ENCODE measurements at places on chromosomes 2 and 18.

DNA sequence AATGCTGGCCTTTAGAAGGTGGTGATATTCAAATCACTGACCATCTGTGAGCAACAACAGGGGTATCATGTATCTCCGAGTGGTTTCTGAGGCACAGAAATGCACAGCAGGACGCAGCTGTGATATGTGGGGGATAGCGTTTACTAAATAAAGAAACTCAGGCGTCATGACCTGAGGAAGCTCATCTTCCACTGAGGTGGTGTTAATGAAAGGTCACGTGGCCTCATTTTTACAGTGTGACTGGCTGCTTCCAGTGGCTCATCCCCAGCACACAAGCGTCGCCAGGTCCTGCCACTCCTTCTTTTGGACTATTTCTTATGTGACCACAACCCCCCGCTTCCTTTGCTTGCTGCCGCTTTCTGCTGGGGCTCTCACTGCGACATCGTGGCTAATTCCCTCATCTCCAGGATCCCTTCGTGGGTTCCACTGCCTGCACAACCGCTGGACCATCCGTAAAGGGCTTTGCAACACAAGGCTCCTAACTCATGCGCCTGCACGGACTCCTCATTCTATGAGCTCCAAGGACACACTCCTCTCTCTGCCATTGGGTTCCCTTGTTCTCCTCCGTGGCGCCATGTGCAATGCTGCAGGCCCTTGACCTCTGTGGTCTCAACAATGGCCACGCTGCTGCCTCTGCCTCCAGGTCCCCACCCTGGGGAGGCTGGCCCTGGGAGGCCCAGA is 109.3 kb downstream of the MBP start:
- DNase-seq, result no peak

DNA sequence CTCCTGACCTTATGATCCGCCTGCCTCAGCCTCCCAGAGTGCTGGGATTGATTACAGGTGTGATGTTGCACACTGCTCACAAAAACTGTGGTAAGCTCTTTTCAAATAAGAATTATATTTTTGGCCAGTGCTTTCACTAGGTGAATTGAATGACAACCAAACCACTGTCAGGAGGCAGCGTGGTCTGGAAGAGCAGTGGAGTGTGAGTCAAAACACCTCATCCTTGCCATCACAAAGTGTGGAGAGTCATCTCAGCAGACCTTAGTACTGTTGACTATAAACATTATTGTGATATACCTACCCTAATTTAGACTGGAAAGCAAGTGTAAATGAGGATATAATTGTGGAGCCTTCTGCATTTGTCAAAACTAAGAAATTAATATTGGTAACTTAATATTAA is 61.3 kb downstream of the UBE2E3 start:
- no peak for DNase-seq

GRCh38 chr2:229641676-229642075 is 72.7 kb downstream of the DNER start:
- DNase-seq, result no peak

GRCh38 chr18:77009675-77010074 is 122.9 kb downstream of the MBP start:
- DNase-seq, result no peak

DNA sequence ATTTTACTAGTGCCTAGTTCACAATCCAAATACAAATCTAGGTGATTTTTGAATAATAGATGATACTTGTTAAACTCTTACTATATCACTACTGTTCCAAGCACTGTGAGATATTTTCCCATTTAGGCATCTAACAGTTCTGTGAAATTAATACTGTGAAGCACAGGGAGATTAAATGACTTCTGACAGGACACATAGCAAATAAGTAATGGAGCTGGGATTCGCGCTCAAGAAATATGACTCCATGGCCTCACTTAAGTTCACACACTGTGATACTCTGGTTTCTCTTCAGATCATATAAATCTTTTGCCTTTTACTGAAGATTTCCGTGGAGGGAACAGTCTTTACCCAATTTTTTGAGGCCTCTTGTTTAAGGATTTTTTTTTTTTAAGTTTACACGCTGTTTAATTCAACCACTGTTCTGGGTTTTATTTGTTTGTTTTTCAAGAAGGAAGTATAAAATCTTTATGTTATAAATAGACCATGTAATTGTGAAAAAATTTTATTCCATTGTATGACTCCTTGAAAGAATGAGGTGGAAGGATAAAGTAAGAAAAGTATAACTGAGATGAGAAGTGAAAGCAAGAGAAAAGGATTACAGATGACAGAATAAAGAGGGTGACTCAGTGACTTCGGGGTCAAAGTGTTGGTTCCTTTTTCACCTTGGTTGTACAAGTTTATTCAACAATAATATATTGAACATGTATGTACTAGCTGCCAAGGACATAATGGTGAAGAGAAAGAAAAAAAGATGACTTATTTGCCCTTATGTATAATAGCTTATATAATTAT is 30.2 kb downstream of the RBM45 start:
- no peak for DNase-seq

- DNase-seq, result peak; percentile 32
Measured at GRCh38 chr2:71100195-71100964, 29.6 kb downstream of the MCEE start.

GRCh38 chr2:152385650-152386049 is 50.7 kb downstream of the FMNL2 start:
- DNase-seq, result no peak

DNA sequence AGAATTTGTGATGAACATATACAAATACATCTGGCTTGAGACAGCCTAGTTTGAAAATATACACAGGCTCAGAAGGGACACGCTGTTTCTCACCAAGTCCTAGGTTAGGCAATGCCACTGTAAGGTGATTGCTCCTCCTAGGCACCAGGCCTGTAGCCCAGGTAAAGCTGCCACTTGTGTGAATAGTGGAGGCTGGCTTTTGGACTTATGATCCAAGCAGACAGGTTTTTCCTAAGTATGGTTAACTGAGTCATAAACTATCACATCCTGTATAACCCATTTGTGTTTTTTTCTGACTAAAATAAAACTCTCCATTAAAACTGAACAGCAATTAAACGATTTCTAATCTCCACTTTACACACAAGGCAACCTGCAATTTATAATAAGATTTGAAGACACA is 81.0 kb downstream of the SEMA4F start:
- no peak for DNase-seq

DNA sequence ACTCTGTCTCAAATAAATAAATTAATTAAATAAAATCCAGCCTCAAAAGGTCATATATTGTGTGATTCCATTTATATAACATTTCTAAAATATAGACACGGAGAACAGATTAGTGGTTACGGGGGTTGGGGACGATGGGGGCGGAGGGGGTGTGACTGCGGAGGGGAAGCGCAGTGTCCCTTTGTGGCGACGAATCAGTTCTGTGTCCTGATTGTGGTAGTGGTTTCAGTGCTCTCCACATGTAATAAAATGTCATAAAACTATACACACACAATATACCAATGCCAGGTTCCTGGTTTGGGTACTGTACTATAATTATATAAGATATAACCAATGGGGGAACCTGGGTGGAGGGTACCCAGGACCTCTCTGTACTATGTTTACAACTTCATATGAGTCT is 186.4 kb downstream of the ANAPC1 start:
- DNase-seq, result no peak

GRCh38 chr18:47254341-47254939 is 3.0 kb upstream of the SKOR2 start:
- no peak for DNase-seq

DNA sequence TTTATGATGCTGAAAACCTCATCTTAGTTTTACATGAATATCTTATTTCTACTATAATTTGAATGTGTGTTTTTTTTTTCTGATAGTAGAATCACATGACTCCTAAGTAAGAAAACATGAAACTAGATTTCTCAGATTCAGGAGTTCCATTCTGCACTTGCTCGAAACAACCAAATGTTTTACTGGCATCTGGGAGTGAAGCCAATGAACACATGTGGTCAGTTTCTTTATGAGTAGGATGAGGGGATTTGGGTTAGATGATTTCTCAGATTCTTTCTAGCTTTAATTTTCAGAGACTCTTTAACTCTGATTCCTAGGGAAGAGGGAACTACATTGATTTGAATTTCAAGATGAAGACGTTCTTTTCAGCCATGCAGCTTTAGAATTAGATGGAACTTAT is 225.0 kb upstream of the NT5C1B start:
- DNase-seq, result no peak

- DNase-seq, result no peak
Measured at GRCh38 chr2:223580951-223581350, 21.2 kb downstream of the SCG2 start.

DNA sequence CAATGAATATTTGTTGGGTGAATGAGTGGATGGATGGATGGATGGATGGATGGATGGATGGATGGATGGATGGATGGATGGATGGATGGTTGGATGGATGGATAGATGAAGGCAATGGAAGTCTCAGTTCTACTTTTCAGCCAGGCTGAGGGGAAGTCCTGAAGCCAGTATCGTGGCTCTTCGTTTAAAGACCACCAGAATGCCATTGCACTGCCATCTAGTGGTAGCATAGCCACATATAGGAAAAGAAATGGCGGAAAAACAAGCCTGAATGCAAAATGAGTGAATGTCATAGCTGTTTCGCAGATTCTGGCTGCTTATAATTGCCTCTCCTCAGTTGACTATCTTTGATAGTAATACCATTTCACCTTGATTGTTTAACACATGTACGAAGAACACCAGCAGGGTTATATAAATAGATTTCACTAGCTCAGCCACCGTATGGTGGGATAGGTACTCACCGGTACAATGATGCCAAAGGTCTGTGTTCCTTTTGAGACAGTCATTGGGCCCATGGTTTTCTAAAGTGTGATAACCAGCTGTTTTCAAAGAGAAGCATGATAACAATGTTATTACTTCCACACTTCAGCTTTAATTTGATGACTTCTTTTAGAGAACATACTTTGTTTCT is 62.3 kb upstream of the GREB1L start:
- DNase-seq, result no peak

DNA sequence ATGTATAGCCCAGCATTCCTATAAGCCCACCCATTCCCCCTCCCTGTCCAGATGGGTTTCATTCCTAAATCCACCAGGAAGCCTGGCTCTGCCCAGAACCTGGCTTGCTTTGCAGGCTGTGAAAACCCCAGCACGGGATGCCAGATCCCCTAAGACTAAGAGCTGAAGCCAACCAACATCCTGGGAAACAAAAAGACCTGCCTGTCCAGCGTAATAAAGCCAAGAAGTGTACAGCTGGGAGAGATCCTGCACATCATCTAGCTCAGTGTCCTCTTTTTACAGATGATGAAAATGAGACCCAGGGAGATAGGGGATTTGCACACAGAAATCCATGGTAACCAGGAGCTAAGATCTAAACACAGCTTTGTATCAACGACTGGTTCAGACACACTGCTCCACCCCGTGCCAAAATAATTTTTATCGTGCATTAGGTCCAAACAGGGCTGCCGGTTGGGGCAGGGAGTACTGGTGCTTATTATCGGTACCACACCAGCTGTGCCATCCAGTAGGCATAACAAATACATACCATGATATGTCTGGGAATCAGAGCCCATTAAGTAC is 2.9 kb downstream of the RND3 start:
- DNase-seq, result no peak

DNA sequence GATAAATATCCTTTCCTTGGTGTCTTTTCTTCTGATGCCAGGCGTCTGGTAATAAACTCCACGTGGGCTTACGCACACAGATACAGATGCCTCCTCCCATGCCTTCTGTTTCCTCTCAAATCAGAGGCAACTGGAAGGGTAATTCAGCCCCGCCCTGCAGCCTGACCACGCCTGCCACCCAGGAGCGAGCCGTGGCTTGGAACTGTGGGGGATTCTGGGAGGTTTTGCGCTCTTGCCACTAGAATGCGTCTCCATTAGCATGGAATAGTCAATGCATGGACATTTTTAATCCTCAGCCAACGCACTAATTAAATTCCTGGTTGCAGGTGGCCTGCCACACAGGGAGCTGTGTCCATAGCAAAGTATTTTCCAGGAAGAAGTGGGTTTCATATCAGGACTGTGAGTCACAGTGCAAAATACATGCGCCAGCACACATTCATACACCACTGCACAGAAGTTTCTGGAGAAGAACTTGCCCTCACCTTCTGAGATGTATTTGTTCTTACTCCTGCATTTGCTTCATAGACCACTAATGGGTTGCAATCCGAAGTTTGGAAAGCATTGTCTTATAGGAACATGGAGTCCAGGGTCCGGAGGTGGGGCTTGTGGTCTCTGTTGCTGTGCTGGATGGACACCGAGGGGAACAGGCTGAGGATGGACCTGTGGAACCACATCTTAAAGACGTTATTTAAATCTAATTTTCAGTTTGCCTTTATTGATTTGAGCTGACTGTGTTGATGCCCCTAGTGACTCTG is 151.4 kb downstream of the LDLRAD4 start:
- DNase-seq, result no peak

DNA sequence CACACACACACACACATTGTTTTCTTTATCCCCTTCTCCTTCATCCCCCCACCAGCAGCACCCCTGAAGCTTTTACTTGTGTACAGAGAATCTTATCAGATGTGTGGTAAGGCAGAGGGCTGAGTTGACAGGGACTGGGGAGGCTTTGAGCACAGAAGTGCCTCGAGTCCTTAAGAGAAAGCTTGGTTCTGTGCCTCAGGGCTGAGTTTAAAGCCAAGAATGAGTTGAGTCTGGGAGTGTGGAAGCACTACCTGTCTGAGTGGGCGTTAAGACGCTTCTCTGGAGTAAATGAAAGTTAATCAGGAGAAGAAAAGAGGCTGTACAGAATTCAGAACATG is 2.7 kb downstream of the ID2 start:
- DNase-seq, result no peak

- no peak for DNase-seq
Measured at GRCh38 chr2:48066000-48066399, 159.7 kb upstream of the FBXO11 start.

GRCh38 chr2:102103992-102104871 is 38.3 kb upstream of the IL1R1 start:
- DNase-seq, result peak; percentile 57

DNA sequence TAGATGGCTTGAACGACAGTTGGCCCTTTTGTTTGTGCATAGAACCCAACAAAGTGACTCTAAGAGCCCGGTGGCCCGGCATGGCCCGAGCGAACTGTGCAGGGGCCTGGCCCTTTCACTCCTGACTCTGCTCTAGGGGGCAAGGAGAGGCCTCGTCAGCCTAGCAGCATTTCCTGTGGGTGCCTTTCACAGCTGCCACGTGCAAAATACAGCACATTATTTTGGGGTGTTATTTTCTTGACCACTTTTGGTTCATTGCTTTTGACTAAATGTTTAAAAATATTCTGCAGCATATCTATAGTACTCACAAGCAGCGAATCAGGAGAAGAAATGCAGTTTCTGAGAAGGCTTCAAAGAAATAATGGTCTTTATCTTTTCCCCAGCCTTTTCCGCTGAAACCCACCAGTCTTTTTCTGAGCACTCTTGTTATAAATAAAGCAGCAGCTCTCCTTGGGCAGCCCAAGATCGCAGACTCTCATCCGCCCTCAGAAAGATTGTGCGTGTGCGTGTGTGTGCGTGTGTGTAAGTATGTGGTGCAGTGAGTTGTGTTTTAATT is 31.3 kb downstream of the DGKD start:
- no peak for DNase-seq

DNA sequence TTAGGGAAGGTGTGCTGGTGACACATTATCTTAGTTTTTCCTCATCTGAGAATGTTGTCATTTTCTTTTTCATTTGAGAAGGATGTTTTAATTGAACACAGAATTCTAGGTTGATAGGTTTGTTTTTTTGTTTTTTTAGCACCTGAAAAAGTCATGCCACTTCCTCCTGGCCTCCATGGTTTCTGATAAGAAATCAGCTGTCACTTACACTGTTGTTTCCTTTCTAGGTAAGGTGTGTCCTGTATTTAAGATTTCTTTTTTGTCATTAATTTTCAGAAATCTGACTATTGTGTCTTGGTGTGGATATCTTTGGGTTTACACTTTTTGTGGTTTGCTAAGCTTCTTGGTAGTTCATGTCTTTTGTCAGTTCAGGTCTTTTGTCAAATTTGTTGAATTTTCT is 99.3 kb downstream of the ROCK1 start:
- DNase-seq, result no peak
